ENCODE measurements at places on chromosomes 6 and 20. TPM values are rescaled to one million over a fixed set of nuclear protein-coding genes. Genes with fewer than 3 reads are reported as not detected.

- no peak overlapping the region for H3K4me3 ChIP-seq
- peaks cover 6% of the 10 kb centered on the region for H3K4me1 ChIP-seq
- no peaks in the 10 kb centered on the region for H3K27me3 ChIP-seq
- no peaks in the 10 kb centered on the region for H3K36me3 ChIP-seq
- H3K27ac ChIP-seq: no peak overlapping the region
Measured at GRCh38 chr6:22019857-22020256, 277.0 kb downstream of the PRL start.

Gene GPR6
- not detected for total RNA-seq

Gene POPDC3
- 2.1 TPM for total RNA-seq

DNA sequence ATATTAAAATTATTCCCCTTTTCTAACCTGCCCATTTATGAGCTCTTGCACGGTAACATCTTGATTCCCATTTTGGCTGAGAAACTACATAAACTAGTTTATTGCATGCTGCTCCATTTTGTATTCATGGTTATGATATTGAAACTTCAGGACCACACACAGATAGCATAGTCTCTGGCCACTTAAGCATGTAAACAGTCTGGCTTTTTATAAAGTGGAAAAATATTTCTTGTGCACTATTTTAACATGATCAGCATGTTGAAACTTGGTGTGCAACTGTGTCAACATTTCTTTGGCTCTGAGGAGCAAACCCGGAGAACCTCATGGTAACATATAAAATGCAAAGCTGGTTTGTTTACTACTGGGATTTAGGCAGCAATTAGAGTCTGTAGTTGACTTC, 70.7 kb downstream of the SLX4IP start:
- H3K36me3 ChIP-seq: no peaks in the 10 kb centered on the region
- peaks cover 48% of the 10 kb centered on the region for H3K4me1 ChIP-seq
- no peaks in the 10 kb centered on the region for H3K27me3 ChIP-seq
- no peak overlapping the region for H3K4me3 ChIP-seq

GRCh38 chr6:133888929-133889556, at the start of gene TCF21:
TCF21 (plus strand) TSS chr6:133889113; CDS start chr6:133889398, 285 bp downstream.
- peaks cover 94% of the 10 kb centered on the region for H3K27me3 ChIP-seq
- no peak for DNase-seq
- H3K36me3 ChIP-seq: no peaks in the 10 kb centered on the region
- H3K4me3 ChIP-seq: peak within 1 kb of the TSS; percentile 42

DNA sequence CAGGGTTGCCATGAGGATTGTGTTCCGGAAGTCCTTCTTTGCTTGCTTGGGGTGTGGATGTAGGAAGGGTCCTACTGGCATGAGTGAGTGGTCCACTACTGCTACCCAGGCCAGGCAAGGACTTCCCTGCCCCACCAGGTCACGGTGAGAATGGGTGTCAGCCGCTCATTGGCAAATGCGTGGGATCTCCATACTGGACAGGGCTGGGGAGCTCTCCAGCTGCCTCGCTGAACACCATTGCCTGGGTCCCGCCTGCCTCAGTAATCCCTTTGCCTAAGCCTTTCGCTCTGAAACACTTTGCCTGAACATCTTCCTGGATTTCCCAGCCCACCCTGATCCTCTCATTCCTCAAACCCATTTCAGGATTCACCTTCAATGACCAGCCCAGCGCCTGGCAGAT, 59.5 kb downstream of the CTCFL start:
- no peak overlapping the region for H3K4me3 ChIP-seq
- no peak for DNase-seq
- H3K36me3 ChIP-seq: no peaks in the 10 kb centered on the region
- H3K4me1 ChIP-seq: peaks cover 4% of the 10 kb centered on the region
- no peak overlapping the region for H3K27ac ChIP-seq

All from osteocyte (in vitro differentiated cells).